Endodermal cell (in vitro differentiated cells): ENCODE measurements at places on chromosomes 11 and 22. TPM values are rescaled to one million over a fixed set of nuclear protein-coding genes. Genes with fewer than 3 reads are reported as not detected.

MS4A15 gene
- not detected in 2 replicates for total RNA-seq

VPREB1 gene
- not detected in 3 replicates for total RNA-seq

OR8G1 gene
- total RNA-seq: not detected in 3 replicates

TNNT3 gene
- total RNA-seq: not detected in 2 replicates

ARHGAP42 gene
- total RNA-seq: 161 to 185 TPM (median 176 TPM) in 3 replicates

HEPN1 gene
- total RNA-seq: not detected in 2 replicates

HMGXB4 gene
- 34.8 and 36.2 TPM in 2 replicates for total RNA-seq

MAPK8IP1 gene
- 12.8 and 14.9 TPM in 2 replicates for total RNA-seq

NFAM1 gene
- 0.50 and 0.92 TPM in 2 replicates for total RNA-seq

DCDC1 gene
- total RNA-seq: 2.7 to 4.1 TPM (median 3.2 TPM) in 3 replicates

DNA sequence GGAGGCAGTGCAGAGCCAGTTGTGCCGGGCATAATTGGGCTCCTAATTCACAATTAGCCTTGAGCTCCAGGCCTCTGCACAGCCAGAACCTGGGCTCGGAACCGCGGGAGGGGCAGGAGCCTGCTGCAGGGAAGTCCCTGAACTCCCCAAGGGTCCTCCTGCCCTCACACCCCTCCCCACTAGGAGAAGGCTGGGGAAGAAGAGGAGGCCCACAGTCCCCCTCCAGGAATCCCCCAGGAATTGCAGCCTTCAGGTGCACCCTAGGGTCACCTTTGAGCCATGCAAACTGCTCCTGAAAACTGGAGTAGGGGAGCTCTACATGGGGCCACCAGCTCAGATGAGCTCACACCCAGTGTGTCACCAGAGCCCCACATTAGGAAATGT, 93.8 kb upstream of the LMO1 start:
- no peak overlapping the region for H3K4me3 ChIP-seq
- H3K36me3 ChIP-seq: no peaks in the 10 kb centered on the region
- no peaks in the 10 kb centered on the region for H3K4me1 ChIP-seq

- peaks cover 86% of the 10 kb centered on the region for H3K36me3 ChIP-seq
- H3K4me3 ChIP-seq: no peak overlapping the region
- no peak for DNase-seq
- no peaks in the 10 kb centered on the region for H3K4me1 ChIP-seq
- H3K27me3 ChIP-seq: no peaks in the 10 kb centered on the region
- H3K27ac ChIP-seq: no peak overlapping the region
These were observed 17.7 kb downstream of the POLDIP3 start for GRCh38 chr22:42596863-42597530.

GRCh38 chr11:14107050-14107430, 144.5 kb downstream of the SPON1 start:
- H3K27ac ChIP-seq: no peak overlapping the region
- H3K4me1 ChIP-seq: peaks cover 2% of the 10 kb centered on the region

- no peak for DNase-seq
- H3K27me3 ChIP-seq: no peaks in the 10 kb centered on the region
- H3K4me1 ChIP-seq: no peaks in the 10 kb centered on the region
These were observed 50.2 kb downstream of the JAM3 start for GRCh38 chr11:134119094-134119493.

DNA sequence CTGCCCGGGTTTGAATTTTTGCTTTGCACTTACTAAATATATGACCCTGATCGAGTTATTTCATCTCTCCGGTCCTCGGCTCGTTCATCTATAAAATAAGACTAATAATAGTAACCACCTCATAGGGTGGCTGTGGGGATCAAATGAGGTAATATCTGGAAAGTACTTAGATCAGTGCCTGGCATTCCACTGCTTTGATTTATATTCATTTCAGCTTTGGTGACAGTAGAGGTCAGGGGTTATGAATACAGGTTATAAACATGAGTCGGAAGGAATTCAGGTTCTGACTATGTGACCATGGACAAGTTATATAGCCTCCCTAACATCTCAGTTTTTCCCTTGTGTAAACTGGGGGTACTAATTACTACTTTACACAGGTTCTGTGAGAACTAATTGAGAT, 2.9 kb upstream of the TEAD1 start:
- no peak overlapping the region for H3K27ac ChIP-seq
- H3K36me3 ChIP-seq: no peaks in the 10 kb centered on the region
- H3K4me3 ChIP-seq: no peak overlapping the region
- no peak for DNase-seq
- no peaks in the 10 kb centered on the region for H3K4me1 ChIP-seq

GRCh38 chr22:40597526-40598430, 38.7 kb downstream of the MRTFA start:
- DNase-seq: no peak
- H3K27me3 ChIP-seq: no peaks in the 10 kb centered on the region
- H3K27ac ChIP-seq: no peak overlapping the region
- H3K4me3 ChIP-seq: no peak overlapping the region

DNA sequence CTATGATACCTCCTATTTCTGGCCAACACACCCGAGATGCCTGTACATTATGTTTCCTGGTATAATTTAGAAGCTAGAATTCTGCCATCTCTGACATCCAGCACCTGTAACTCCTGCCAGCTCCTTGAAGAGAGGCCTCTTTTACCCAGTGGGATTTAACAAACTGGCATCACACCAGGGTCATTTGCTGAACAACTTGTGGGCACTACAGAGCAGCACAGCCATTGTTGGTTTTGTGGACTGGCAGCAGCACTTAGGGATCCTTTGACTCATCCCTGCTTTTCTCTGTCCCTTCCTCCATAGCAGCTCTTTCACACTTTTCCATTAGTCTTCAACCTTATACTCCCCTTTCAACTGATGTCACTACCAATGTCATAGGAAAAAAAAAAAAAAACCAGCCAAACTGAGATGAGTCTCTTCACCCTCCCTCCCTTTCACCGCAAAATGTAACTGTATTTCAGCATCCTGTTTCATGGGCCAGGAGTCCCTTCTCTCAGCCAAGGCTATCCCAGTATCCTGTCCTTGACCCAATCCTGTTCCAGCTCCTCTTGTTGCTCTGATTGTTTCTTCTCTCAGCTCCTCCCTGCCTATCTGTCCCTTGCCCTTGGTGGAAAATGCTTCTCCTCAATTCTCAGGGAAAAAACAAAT, 68.7 kb downstream of the PPFIBP2 start:
- DNase-seq: no peak
- H3K27me3 ChIP-seq: no peaks in the 10 kb centered on the region
- peaks cover 16% of the 10 kb centered on the region for H3K36me3 ChIP-seq
- peaks cover 8% of the 10 kb centered on the region for H3K4me1 ChIP-seq

GRCh38 chr11:96315476-96315875, 27.5 kb downstream of the MAML2 start:
- peaks cover 5% of the 10 kb centered on the region for H3K4me1 ChIP-seq
- DNase-seq: no peak
- H3K27me3 ChIP-seq: no peaks in the 10 kb centered on the region
- H3K27ac ChIP-seq: no peak overlapping the region
- H3K4me3 ChIP-seq: no peak overlapping the region

GRCh38 chr11:12999597-12999996, 9.5 kb upstream of the RASSF10 start:
- no peaks in the 10 kb centered on the region for H3K27me3 ChIP-seq
- no peaks in the 10 kb centered on the region for H3K4me1 ChIP-seq
- H3K4me3 ChIP-seq: no peak overlapping the region
- H3K27ac ChIP-seq: no peak overlapping the region
- DNase-seq: no peak
- H3K36me3 ChIP-seq: no peaks in the 10 kb centered on the region

GRCh38 chr11:91981995-91982394, 242.6 kb upstream of the FAT3 start:
- no peak for DNase-seq
- H3K27ac ChIP-seq: no peak overlapping the region
- no peaks in the 10 kb centered on the region for H3K36me3 ChIP-seq

DNA sequence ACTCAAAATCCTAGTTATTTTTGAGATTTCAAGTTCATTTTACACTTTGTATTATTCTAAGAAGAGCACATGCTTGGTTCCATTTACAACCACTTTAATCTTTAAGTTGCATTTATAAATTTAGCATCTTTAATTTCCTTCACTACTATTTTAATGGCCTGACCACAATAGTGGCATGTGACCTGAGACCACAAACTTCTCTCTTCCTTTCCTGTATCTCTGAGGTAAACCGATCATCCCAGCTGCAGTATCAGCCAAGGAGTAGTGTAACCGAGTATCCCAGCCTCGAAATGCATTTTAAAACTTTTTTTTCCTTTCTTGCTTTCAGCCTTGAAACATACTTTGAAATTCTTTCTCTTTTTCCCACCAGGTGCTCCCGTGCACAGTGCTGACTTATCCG, 28.7 kb upstream of the CBX6 start:
- DNase-seq: no peak
- H3K27me3 ChIP-seq: no peaks in the 10 kb centered on the region
- no peak overlapping the region for H3K4me3 ChIP-seq
- no peak overlapping the region for H3K27ac ChIP-seq
- no peaks in the 10 kb centered on the region for H3K4me1 ChIP-seq

GRCh38 chr11:64263947-64264317, 12.6 kb downstream of the PLCB3 start:
- no peak overlapping the region for H3K27ac ChIP-seq
- no peaks in the 10 kb centered on the region for H3K4me1 ChIP-seq
- H3K4me3 ChIP-seq: no peak overlapping the region
- peaks cover 50% of the 10 kb centered on the region for H3K36me3 ChIP-seq

DNA sequence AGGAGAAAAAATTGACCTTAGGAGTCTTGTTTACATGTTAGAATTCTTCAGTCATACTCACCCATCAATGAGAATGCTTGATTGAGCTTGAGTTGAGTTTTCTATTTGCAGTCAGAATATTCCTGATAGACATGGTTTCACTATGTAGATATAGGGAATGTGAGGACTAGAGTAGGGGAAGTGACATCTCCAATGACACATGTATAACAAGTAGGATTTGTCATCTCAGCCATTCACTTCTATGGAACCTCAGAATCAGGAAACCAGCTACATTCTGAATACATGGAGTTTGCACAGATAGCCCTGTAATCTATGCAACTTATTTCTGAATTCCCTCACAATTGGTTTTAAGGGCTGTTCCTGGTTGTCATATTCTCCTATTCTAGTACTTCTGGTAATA, 20.1 kb upstream of the OR9Q1 start:
- H3K27ac ChIP-seq: no peak overlapping the region
- DNase-seq: no peak
- no peak overlapping the region for H3K4me3 ChIP-seq

- no peak overlapping the region for H3K4me3 ChIP-seq
- H3K27me3 ChIP-seq: peaks cover 5% of the 10 kb centered on the region
- no peaks in the 10 kb centered on the region for H3K36me3 ChIP-seq
- H3K4me1 ChIP-seq: no peaks in the 10 kb centered on the region
- H3K27ac ChIP-seq: no peak overlapping the region
These were observed 22.7 kb upstream of the IL17REL start for GRCh38 chr22:50035131-50035881.

DNA sequence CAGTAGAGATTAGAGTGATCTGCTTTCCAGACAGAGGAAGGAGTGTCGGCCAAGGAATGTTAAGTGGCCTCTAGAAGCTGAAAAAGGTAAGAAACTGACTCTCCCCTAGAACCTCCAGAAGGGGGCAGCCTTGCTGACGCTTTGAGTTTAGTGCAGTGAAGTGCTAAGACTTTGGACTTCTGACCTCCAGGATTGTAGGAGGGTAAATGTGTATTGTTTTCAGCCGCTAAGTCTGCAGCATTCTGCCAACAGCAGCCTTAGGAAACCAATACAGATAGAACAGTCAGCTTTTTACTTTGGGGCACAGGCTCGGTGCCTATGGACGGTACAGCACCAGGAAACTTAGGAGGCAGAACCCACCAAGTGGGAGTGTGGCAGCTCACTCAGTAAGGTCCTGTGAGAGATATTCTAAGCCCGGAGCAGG, 3.6 kb upstream of the TBC1D22A start:
- H3K27me3 ChIP-seq: no peaks in the 10 kb centered on the region
- peak overlapping the region; percentile 17 for H3K4me3 ChIP-seq
- H3K4me1 ChIP-seq: peaks cover 11% of the 10 kb centered on the region
- no peak overlapping the region for H3K27ac ChIP-seq
- peak; percentile 89 for DNase-seq
- peaks cover 18% of the 10 kb centered on the region for H3K36me3 ChIP-seq

DNA sequence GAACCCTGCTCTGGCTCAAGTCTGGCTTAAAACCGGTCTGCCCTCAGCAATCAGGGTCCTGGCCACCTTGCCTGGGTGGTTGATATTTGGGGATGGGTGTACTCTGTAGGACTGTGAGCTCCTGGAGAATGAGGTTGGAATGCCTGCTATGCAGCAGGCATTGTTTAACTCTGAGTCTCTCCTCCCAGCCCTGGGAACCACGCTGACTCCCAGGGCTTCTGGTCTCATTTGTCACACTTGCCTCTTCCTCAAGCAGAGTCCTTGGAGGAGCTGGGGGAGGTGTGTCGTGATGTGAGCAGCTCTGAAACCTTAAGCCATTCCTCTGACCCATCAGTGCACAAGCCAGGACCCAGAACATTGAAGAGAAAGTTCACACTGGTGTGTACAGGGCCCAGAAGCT, 340.1 kb downstream of the MN1 start:
- peak overlapping the region; percentile 54 for H3K4me3 ChIP-seq
- DNase-seq: peak; percentile 94
- H3K4me1 ChIP-seq: peaks cover 14% of the 10 kb centered on the region
- no peaks in the 10 kb centered on the region for H3K36me3 ChIP-seq
- H3K27ac ChIP-seq: peak overlapping the region; percentile 83
- H3K27me3 ChIP-seq: peaks cover 41% of the 10 kb centered on the region

GRCh38 chr11:11622772-11623171, 967 bp upstream of the GALNT18 start:
- H3K4me1 ChIP-seq: peaks cover 24% of the 10 kb centered on the region
- H3K4me3 ChIP-seq: no peak overlapping the region
- peaks cover 39% of the 10 kb centered on the region for H3K27me3 ChIP-seq
- DNase-seq: no peak
- H3K27ac ChIP-seq: no peak overlapping the region

DNA sequence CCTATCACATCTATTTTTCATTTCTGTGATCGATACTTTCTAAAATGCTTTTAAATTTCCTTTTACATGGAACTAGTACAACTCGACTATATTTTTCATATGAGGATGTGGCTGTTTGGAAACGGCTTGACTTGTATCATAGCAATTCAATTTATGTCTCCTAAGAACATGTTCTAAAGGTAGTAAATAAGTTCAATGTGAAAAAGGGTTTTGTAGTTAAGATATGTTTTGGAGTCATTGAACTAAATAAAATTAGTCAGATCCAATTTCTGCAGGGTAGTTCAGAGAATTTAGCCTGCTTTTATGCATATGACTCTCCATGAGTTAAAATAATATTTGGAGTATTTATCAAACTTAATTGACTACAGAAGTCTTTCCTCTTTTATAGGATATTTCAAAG, 1121.4 kb downstream of the LRRC4C start:
- no peaks in the 10 kb centered on the region for H3K27me3 ChIP-seq
- no peaks in the 10 kb centered on the region for H3K4me1 ChIP-seq
- H3K27ac ChIP-seq: no peak overlapping the region
- no peaks in the 10 kb centered on the region for H3K36me3 ChIP-seq
- DNase-seq: no peak

- H3K4me3 ChIP-seq: peak overlapping the region; percentile 61
- H3K4me1 ChIP-seq: peaks cover 3% of the 10 kb centered on the region
- peak; percentile 81 for DNase-seq
- no peaks in the 10 kb centered on the region for H3K36me3 ChIP-seq
- H3K27ac ChIP-seq: peak overlapping the region; percentile 48
- H3K27me3 ChIP-seq: peaks cover 100% of the 10 kb centered on the region
These were observed 104.7 kb upstream of the E2F8 start for GRCh38 chr11:19345519-19345847.
